ENCODE measurements at places on chromosomes 11 and 22.

DNA sequence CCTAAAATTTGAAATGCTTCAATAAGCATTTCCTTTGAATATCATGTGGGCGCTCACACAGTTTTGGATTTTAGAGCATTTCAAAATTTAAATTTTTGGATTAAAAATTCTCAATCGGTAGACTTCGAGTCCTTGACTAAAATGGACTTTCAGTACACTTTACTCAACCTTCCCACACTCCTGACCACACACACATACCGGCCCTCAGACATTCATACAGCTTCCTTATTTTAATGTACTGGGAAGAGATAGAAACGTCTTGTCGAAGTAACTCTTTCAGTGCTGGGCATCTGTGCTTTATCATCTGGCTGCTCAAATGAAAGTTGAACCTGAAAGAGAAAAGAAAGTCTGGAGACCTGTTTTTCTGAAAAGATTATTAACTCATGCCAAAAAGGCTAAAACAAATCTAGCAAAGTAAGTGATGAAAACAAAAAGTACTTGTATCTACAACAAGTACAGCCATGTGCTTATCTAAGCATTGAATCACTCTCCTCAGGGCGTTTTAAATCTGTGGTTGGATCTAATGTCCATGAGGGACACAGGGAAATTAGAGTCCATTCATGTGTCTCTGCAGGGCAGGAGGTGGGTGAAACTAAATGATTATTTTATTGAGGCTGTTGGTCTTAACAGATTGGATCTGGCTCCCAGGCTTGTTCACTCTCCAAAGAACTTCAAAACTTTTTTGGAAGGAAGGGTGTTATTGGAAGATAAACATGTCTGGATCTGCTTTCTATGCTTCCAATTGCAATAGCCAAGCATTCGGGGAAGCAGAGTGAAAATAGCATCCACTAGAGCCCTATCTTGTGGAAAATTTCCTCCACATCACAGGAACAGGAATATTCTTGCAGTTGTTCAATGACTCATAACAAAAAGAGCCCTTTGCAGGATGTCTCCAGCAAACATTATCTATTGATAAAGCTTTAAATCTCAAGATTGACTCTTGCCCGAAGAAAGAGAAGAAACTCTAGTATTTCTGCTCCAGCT, 47.0 kb downstream of the CARD18 start:
- DNase-seq: no peak

GRCh38 chr11:132187814-132188213, 817.4 kb downstream of the NTM start:
- DNase-seq: no peak

GRCh38 chr11:93740031-93740729, 1.1 kb downstream of the TAF1D start:
- no peak for DNase-seq

DNA sequence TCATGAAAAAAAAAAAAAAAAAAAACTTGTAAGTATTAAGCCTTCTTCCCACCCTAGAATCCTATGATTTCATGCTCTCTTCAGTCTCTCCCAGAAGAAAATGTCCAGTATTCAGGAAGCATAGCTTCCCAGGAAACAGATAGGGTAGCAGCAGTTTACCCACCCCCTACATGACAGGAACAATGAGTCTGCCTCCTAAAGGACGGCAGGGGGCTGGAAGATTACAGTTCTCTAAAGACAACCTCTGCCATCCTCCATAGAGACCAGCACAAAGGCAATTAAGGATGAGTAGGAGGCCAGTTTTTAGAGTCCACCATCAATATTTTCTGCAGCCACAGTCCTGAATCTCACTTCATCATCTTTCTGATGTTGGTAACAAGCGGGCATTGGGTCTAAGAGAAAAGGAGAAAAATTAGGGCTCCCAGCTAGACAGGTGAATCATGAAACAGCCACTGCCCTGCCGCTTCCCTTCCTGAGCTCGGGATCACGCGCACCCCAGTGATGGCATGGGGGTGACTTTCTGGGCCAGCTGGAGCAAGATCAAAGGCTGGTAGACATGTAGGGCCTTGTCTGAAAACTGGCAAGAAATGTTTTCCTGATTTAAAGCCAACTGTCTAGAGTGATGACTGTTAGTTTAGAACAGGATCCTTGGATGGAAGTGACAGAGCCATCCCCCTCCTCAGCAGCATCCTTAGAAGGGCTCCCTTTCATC, 322.8 kb downstream of the LARGE1 start:
- no peak for DNase-seq

GRCh38 chr11:79253280-79253679, 187.6 kb downstream of the TENM4 start:
- no peak for DNase-seq

DNA sequence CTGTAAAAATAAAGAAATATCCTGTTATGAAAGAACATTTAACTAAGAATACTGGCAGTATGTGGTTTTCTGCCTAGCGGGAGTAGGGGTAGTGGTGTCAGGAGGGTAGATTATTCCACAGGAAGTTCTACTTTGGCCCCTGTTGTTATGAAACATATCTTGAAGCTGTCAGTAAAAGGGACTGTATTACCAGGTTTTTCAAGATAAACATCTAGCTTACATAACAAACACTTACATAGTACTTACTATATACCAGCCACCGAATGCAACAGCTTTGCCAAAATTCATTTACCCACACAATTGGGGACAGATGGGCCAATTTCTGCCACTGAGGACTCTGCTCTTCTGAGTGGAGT, 3.7 kb downstream of the TMEM123 start:
- no peak for DNase-seq

- DNase-seq: no peak
Observed at GRCh38 chr11:68855205-68855981, 13.7 kb upstream of the CPT1A start.

DNA sequence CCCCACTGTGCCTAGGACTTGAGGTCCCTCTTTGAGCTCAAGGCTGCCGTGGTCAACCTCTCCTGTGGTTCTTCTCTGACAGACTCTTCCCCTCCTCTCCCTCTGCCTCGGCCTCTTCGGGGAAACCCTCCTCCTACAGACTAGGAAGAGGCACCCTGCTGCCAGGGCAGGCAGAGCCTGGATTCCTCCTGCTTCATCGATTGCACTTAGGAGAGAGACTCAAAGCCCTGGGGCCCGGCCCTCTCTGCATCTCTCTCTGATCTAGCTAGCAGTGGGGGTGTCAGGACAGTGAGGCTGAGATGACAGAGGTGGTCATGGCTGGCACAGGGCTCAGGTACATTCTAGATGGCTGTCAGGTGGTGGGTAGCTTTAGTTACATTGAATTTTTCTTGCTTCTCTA, 63.6 kb upstream of the EMID1 start:
- no peak for DNase-seq

- no peak for DNase-seq
Observed at GRCh38 chr22:46280999-46281623, 13.3 kb downstream of the TTC38 start.

GRCh38 chr11:97140885-97141494, 751.2 kb downstream of the JRKL start:
- no peak for DNase-seq

DNA sequence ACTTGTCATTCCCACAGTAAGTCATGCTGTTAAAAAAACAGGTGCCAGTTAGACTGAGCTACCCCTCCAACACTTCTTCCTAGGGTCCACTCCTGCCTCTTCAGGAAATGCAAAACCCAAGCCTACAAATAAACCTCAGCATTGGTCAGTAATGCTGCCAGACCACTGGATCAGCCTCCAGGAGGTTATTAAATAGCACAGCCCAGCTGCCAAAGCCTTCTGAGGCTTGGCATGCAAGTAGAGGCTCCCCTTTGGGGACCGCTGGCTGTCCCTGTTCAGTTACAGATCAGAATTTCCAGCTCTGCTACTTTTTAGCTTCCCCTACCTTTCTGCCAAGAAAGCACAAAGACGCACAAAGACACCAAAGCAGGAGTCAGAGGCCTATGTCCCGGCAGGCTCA, 33.3 kb downstream of the ABTB2 start:
- no peak for DNase-seq

GRCh38 chr11:109845437-109845836, 247.8 kb upstream of the ZC3H12C start:
- DNase-seq: no peak
